Metanephros (tissue), 2 donors: ENCODE measurements at places on chromosomes 2 and 18. TPM values are rescaled to one million over a fixed set of nuclear protein-coding genes. Genes with fewer than 3 reads are reported as not detected.

The HOXD3 gene
- total RNA-seq = 74.7 TPM

The CFAP65 gene
- 0.23 TPM for total RNA-seq

The SRD5A2 gene
- total RNA-seq = 0.06 TPM

The UNC80 gene
- total RNA-seq = 3.1 TPM

The RNF144A gene
- total RNA-seq = 89.5 TPM

The CTAGE1 gene
- not detected for total RNA-seq

The EIPR1 gene
- total RNA-seq = 25.7 TPM

The ADRA2B gene
- total RNA-seq = 4.6 TPM

The PLA2R1 gene
- 54.5 TPM for total RNA-seq

The SNED1 gene
- 35.0 TPM for total RNA-seq

The PJVK gene
- 5.1 TPM for total RNA-seq

The DSEL gene
- 29.2 TPM for total RNA-seq

The IL36A gene
- not detected for total RNA-seq

The PARD3B gene
- 44.8 TPM for total RNA-seq

The FAM161A gene
- 6.9 TPM for total RNA-seq

The PTRHD1 gene
- total RNA-seq = 32.7 TPM

The CD207 gene
- not detected for total RNA-seq

The RAB10 gene
- total RNA-seq = 65.4 TPM

The NGEF gene
- total RNA-seq = 1.7 TPM

The KIAA2012 gene
- total RNA-seq = 0.18 TPM
